Activated CD8-positive, alpha-beta memory T cell treated with anti-CD3 and anti-CD28 coated beads for 1 hour (primary cell): ENCODE measurements at places on chromosomes 7 and 10.

GRCh38 chr7:91777522-91777921 is 103.0 kb downstream of the MTERF1 start:
- no peak for DNase-seq

DNA sequence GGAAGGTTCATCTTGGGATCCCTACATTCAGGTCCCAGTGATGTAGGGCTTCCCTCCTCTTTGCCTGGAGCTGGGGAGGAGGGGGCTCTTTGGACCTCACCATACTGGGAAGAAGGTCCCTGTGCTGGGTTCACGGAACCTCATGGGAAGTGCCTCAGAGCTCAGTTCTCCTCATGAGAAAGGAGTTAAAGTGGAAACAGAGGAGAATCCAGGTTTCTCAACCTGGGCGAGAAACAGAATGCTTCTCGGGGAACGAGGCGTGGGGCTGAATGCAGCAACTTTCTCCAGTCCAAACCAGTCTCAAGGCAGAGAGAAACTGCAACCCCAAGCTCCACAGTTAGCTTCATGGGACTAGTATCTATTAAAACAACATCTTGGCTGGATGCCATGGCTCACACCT is 382.7 kb upstream of the FOXK1 start:
- DNase-seq, result no peak

GRCh38 chr10:111186358-111186757 is 109.5 kb downstream of the ADRA2A start:
- no peak for DNase-seq

- DNase-seq, result no peak
These were observed 133.1 kb downstream of the CD36 start for GRCh38 chr7:80771523-80771922.

DNA sequence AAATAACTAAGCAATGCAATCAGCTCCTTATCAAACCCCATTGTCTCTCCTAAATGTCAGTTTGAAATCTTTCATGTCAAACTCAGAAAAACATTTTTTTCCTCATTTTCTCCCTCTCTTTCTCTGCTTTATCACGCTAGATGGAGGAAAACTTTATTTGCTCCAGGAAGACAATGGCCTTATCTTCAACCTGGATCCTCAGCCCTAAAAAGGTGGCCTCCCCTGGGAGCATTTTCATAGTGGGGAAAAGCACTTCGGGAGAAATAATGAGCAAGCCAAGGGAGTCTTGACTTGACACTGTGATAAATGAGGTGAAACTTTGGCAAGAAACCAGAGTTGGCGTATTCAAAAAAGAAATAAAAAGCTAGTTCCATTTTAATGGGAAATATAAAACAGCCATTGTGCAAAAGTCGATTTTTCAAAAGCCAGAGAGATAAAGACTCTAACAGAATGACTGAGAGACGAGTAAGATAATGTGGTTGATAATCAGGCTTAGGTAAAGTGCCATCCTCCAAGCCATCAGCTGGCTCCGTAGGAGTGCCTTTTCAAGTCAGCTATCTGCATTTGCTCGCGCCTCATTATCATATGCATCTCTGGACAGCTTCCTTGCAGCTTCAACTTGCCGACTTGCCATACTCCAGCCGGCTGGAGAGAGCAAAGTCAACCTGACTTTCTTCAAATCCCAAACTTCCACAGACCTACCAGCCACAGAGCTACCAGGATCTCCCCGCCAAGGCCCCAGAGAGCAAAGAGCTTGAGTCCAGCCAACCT is 19.9 kb downstream of the HABP2 start:
- DNase-seq, result no peak

DNA sequence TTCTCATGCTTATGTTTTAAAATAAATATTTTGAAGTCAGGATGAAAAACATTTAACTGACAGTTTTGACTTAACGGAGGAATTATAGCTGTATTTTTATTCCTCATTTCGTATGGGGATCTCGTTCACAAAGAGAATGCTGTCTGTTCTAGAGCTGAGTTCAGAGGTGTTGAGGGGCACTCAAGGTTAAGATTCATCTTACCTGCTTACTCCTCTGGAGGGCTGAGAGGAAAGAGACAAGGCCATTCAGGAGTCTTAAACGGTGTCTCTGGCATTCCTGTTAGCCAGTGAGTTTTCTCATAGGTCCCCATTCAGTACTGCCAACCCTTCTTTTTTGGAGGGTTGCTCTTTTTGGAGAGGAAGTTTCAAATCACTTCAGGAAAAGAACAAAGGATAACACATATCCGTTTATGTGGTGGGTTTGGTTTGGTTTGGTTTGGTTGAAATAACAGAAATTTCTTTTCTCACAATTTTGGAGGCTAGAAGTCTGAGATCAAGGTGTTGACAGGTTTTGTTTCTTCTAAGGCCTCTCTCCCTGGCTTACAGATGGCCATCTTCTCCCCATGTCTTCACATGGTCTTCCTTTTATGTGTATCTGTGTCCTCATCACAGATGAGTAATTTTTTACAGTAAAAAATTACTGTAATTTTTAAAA is 23.1 kb downstream of the CALHM2 start:
- DNase-seq, result no peak

DNA sequence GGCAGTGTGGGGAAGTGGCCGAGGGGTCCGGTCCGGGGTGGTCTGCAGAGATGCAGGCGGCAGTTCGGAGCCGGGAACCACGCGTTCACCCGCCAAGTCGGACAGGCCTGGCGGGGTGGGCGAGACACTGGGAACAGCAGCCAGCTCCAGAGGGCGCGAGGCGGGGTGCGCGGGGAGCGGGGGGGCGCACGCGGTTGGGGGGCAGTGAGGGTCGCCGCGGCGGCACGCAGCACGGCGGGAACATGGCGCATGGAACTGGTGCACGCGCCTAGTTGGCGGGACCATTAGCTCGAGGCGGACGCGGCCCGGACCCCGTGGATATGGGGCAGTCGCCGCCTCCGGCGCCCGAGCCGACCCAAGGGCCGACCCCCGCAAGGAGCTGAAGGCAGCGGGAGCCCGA is 635.9 kb downstream of the ZNF37A start:
- no peak for DNase-seq

DNA sequence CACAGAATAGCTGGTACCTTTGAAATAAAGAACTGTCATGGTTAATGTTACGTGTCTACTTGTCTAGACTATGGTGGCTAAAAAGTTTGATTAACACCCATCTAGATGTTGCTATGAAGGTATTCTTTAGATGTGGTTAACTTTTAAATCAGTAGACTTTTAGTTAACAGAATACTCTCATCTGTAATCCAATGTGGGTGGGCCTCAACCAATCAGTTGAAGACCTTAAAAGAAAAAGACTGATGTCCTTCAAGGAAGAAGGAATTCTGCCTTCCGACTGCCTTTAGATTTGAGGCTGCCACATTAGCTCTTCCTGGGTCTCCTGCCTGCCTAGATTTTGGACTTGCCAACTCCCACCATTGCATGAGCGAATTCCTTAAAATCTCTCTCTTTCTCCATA is 113.0 kb upstream of the CACUL1 start:
- no peak for DNase-seq

DNA sequence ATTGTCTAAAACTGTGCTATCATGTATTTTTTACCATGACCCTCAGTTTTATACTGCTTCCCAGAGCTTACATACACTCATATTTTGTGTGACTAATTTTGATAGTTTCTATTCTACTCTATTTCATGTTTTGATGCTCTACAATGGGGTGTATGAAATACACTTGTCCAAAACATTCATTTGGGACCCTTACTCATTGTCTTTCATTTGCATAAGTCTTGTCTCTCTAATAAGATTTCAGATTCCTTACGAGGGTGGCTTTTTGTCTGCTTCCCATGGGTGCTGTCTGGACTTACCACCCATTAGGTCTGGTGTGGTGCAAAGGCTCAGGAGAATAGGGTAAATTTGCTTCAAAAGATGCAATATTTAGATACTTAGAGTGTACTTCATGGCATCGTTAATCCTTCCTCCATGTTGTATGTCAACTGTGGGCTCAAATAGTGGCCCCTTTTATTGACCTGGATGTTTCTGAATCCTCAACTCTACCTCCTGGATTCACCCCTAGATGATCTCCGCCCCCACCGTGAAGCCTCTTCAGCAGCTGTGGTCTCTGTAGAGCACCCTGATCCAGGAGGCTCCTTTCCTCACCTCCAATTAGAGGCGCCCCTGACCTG is 3.6 kb upstream of the GIMAP5 start:
- DNase-seq, result no peak

DNA sequence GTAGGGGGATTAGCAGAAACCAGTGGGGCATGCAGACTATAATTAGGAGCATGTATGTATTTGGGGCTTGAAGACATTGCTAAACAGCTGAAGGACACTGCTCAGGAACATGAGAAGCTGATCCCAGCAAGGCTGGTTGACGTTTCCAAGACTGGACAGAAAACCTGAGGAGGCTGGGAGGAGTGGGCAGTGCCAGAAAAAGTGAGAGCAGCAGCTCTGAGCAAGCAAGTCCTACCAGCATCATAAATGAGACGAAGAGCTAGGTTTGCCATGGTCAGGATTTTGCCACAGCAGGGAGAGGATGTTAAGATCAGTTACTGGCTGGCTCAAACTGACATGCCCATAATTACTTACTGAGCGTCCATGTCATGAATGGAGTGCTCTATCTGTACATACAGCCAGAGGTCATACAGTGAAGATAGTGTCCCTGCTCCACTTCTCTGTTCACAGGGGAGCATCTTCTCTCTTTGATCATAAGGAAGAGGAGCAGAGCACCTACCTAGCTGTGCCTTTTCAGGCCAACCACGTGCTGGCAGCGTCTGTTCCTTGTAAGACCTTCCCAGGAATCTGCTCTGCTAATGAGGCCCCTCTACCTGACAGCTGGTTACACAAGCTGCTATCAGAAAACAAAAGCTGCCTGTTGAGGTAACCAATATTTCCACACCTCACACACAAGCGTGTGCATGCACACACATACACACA is 44.7 kb downstream of the PDE1C start:
- DNase-seq, result no peak

DNA sequence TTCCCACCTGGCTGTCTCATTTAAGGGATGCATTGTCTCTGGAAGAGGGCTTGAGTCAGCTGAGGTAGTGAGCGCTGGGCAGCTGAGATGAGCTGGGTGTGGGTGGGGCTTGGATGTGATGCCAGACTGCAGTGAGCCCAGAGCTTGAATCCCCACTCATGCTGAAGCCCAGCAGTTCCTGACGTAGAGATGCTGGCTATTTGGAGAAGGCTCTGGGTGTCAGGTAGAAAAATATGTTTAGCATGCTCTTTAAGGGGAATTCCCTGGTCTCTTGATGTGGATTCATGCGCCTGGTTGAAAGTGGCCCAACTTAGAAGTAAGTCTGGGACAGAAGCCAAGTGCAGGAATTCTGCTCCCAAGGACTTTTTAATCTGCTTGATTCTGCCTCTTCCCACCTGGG is 241.5 kb upstream of the IGFBP3 start:
- no peak for DNase-seq
